T-cell (primary cell): ENCODE measurements at places on chromosomes 2 and 18.

DNA sequence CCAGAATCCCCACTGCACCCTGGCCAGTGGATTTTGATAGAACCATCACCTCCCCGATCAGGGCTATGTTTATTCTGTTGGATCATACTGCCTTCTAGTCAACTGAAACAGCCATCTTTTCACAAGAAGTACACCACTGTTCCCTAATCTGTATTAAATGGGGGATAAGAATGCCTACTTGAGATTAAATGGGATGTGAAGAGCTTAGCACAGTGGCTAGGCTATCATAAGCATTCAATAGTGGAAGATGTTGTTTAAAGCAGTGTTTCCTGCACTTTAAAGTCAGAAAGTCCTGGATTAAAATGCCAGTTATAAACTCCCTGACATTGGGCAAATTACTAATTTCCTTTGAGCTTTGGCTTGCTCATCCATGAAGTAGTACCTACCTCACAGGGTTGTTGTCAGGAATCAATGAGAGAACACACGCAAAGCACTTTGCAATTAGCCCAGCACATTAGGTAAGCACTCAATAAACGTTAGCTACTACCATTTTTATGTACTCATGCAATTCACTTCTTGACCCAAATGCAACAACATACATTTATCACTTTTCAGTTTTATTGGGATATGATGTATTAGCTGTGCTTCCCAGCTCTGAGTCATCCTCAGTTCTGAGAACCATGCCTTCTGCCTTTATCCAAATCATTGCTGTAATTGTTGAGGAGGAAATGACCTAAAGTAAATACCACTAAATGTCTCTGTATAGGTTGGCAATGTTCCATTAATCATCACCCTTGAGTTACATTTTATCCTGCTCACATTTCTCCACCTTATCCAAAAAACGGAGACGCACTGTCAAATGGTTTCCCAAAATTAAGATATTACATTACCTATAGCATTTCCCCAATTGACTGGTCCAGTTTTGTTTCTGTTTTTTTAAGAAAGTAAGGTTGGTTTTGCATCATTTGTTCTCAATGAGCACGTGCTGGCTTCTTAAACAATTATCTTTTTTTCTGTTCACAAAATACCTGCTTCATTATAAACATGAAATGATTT is 2.1 kb downstream of the TMEM247 start:
- DNase-seq, result no peak

DNA sequence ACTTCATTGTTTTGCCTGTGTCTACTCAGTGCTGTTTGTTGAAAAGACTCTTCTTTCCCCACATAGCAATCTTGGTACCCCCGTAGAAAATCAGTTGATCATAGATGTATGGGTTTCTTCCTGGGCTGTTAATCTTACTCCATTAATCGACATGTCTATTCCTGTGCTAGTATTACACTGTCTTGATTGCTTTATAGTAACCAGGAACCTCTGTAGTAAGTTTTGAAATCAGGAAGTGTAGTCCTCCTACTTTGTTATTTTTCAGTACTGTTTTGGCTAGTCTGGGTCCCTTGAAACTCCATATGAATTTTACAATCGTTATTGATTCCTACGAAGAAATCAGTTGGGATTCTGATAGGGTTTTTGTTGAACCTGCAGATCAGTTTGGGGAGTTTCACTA is 78.8 kb upstream of the FAM136A start:
- DNase-seq, result no peak

- no peak for DNase-seq
Observed at GRCh38 chr18:64180171-64180570, 31.3 kb upstream of the LINC00305 start.

GRCh38 chr2:44904578-44904977 is 36.9 kb upstream of the SIX3 start:
- no peak for DNase-seq

GRCh38 chr2:70454936-70455544 is 98.6 kb downstream of the TGFA start:
- no peak for DNase-seq

DNA sequence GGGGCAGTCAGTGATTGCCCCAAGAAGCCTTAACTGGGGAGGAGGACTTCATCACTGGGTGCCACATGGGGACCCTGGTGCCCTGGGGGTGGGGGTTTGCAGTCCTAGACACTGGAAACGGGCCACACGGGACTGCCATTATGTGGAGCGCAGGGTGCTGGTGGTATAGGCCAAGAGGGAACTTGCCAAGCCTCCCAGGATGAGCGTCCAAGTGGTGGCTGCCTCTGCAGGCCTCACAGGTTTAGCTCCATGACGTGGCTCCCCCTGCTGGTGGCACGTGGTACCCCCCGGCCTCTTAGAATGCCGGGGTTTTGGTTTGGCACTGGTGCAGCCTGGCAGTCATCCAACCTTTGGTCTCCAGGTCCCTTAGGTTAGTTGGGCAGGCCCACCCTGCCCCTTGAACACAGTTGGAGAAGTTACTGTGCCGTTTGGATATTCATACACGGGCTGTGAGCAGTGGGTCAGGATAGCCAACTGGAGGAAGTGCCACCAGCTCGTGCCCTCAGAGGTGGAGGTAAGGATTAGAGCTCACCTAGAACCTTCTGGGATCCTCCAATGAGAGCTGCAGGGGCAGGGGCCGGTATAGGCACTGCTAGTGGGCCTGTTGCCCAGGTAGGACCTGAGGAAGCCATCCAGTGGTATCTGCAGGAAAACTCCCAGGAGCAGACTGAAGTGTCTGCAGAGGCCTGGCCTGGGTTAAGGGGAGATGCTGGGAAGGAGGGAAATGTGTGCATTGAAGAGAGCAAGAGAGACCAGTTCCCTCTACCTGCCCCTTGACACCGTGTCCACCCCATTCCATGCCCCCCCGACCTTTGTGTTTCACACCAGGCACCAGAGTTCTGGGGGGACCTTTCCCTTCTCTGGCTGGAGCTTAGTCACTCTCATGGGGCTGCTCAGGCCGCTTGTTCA is 5.7 kb downstream of the PTMA start:
- DNase-seq, result peak; percentile 75

- no peak for DNase-seq
Observed at GRCh38 chr2:144366825-144367429, 153.0 kb downstream of the ZEB2 start.

DNA sequence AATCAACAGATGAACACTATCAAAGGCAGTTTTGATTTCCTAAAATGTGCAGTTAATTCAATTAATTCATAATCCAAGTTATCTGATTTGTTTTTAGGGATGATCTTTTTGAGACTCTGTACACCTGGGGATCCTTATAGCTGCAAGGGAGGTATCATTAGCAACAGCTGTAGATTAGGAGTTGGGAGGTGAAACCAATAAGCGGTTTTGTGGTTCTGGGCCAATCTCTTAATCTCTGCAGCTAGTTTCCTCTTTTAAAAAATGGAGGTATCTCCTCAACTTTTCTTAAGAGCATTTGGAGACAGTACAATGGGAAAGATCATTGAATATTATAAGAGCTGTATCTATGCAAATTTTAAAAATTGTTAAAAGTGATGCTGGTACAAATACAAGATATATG is 126.0 kb downstream of the MC4R start:
- no peak for DNase-seq

- no peak for DNase-seq
Observed at GRCh38 chr2:15278296-15278695, 282.8 kb downstream of the NBAS start.

GRCh38 chr2:164967781-164968228 is 12.5 kb upstream of the SLC38A11 start:
- no peak for DNase-seq
